CD8-positive, alpha-beta memory T cell (primary cell): ENCODE measurements at places on chromosomes 12 and 14. TPM values are rescaled to one million over a fixed set of nuclear protein-coding genes. Genes with fewer than 3 reads are reported as not detected.

Gene C12orf54
- not detected for total RNA-seq

DNA sequence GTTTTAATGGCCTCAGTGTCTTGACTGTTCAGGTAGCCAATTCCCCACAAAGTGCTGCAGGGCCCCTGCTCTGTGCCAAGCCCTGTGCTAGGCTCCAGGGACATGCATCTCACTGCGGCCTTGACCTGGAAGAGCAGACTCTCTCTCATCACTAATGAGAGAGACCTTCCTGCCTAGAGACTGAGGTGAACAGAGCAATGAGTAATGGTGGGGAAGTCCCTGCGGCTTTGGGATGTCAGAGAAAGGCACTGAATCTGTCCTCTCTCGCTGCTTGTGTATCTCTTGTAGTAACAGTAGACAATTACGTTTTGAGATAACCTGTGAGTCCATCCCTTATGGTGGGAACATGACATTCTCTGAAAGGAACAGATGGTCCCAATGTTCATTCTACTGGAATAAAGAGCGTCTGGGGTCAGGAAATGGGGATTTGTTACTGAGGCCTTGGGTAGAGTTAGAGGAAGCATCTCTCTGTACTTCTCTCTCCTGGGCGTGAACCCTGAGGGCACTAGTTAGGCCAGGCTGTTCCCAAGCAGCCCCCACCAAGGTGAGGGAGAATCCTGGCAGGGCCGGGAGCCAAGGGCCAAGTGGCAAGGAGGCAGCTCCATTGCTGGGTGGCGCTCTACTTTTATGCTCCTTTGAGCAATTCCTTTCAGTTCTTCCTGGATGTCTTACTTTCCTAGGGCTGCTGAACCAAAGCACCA is 13.5 kb downstream of the NFATC4 start:
- DNase-seq, result no peak

Gene MYH7
- not detected for total RNA-seq

DNA sequence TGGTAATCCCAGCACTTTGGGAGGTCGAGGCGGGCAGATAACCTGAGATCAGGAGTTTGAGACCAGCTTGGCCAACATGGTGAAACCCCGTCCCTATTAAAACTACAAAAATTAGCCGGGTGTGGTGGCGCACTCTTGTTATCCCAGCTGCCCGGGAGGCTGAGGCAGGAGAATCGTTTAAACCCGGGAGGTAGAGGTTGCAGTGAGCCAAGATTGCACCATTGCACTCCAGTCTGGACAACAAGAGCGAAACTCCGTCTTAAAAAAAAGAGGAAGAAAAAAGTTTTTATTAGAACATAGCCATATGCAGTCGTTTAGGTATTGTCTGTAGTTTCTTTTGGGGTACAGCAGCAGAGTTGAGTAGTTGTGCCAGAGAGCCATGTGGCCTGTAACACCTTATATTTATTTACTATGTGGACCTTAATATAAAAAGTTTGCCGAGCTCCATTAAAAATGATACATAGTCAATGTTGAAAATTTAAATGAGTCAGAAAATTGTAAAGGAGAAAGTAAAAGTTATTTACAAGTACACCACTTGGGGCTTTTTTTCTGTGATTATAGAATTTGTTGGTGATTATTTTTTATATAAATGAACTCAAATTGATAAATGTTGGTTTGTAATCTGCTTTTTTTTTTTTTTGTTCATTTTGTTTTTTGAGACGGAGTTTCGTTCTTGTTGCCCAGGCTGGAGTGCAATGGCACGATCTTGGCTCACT is 2.2 kb downstream of the ADIPOR2 start:
- no peak for DNase-seq

Gene BCL11B
- 42.5 TPM for total RNA-seq

Gene IFNG-AS1
- 0.95 TPM for total RNA-seq

DNA sequence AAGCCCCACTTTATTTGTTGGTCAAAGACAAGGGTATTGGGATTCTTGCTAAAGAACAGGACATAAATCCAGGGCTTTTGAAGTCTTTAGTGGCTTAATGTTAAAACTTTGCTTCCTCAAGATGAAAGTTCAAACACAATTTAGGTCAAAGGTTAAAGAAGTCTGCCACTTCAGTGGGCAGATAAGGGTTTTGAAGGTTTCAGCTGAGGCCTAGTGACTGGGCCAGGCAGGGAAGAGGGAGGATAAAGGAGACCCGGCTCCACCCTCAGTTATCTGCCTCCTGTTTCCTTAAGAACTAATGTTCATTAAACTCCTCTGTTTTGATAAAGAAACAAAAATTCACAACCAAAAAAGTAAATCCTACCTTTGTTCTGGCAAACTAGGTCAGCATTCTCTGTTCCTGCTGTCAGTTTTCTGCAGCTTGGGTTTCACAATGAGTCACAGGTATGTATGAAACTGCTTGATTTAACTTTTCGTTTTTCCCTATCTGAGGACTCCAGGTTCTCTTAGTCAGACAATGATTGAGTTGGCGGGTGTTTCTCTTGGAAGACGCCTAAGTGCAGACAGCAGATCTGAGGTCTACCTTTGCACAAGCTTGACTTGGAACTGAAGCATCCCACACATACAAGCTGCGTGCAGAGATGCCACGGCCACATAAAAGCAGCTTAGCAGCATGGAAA is 208.3 kb downstream of the EXOC5 start:
- DNase-seq, result no peak
